ENCODE measurements at places on chromosomes 12 and 14.

- no peak for DNase-seq
Observed at GRCh38 chr12:2335916-2336315, 283.1 kb downstream of the CACNA1C start.

DNA sequence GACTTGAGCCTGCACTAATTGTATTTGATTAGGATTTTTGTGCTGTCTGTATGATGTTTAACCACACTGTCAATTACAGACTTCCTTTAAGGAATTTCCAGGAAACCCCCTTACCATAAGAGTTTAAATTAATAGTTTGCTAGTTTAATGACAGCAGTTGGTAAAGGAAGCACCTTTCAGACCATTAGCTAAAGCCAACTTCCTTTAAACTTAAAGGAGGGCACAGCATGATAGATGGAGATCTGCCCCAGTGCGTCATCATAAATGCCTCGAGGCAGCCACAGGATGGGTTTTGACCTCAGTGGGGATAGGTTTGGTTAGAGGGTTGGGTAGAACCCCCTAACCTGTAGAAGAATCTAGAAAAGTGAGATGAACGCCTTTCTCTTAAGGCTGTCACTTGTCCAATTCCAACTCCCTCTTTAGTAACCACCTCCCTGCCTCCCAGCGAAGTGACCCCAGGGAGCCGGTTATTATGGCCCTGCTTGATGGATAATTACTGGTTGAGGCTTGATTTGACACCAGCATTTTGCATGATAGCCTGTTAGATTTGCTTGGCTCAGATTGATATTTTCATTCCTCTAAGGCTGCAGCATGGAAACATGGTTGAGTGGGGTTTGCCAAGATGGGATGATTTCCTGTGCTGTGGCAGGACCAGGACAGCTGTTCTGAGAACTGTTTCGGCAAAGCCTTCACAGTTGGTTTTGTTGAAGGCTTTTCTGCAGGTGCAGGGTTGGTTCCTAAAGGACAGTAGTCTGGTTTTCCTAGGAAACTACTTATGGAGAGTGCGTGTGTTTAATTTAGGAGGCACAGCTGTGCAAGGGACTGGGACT, 62.7 kb downstream of the CHST11 start:
- DNase-seq: no peak

DNA sequence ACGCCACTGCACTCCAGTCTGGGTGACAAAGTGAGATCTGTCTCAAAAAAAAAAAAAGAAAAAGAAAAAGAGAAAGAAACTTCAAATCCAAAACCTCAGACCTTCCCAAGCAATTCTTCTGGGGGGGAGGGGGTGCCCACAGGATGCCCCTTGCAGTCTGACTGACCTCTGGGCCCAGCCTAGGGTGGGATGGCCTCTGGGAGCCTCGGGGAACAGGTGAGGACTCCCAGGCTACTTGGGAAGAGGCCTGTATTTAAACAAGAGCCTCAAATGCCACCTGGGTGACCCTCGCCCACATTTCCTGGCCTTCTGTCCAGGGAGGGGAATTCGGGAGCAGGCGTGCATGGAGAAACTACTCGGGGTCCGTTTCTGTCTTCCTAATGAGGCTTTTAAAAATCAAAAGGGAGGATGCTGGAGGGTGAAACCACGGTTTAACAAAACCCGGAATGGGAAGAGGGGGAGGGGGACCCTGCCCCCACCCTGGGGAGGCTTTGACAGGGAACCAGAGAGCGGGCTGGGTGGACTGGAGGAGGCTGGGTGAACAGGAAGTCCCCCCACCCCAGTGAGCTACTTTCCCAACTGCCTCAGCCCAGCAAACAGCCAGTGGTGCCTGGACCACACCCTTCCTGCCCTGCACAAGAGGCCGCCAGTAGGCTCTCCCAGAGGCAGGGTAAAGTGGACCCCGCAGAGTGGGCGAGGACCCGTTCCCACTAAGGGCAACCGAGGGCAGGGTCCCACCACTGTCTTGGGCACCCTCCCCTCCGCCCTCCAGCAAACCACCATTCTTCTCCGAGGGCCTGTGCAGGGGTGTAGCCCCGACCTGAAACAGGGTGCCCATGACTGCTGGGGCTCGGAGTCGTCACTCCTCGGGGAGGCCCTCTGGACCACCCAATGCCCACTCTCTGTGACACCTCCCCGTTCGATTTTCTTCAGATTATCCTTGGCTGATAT, 1.5 kb upstream of the FBRSL1 start:
- no peak for DNase-seq

DNA sequence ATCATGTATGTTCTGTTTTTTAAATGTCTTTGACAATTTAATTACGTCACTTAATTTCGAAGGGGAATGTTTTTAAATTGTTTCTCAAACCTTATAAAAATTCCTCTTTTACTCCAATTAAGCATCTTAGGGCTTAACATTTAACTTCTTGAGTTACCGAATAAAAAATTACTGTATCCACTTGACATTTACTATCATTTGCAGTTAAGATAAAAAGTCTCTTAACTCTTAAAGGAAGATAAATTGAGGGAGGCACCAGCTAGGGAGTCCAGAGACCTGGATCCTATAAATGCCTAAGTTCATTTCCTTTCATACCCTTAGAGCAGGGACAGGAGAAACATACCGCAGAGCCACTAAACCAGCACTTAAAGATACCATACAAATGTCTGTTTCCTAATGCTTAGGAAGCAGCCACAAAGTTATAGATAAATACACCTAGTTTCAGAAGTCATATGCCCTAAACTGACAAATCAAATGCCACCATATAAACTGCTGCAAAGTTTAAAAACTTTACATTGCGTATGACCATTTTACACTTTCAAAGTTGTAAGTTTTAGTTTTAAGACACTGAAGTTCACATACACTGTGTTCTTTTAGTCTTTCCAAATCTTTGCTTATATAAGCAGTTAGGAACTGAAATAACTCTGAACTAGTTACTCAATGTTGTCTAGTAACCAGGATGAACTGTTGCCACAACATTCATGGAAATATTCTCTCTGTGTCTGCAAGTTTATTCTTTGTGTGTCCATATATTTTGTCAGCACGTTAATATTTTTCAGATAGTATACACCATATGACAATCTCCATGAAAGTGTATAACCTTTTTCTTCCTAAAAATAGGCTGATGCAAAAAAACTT, 71.2 kb downstream of the GALNT4 start:
- DNase-seq: no peak

- no peak for DNase-seq
Observed at GRCh38 chr14:35855876-35856481, 29.8 kb downstream of the BRMS1L start.

DNA sequence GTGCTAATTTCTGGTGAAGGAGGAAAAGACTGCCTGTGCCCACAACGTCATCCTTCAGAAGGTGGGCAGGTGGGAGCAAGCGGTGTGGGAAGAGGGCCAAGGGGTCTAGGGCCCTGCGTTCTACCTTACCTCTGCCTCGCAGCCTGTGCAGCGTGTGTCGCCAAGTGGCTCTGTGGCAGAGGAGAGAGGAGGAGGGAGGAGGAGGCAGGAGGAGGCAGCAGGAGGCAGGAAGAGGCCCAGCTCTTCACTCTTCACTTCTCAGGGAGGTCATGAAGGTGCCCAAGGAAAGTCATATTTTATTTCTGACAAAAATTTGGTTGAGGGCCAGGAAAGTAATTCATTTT, 177.9 kb downstream of the MYRFL start:
- DNase-seq: no peak

DNA sequence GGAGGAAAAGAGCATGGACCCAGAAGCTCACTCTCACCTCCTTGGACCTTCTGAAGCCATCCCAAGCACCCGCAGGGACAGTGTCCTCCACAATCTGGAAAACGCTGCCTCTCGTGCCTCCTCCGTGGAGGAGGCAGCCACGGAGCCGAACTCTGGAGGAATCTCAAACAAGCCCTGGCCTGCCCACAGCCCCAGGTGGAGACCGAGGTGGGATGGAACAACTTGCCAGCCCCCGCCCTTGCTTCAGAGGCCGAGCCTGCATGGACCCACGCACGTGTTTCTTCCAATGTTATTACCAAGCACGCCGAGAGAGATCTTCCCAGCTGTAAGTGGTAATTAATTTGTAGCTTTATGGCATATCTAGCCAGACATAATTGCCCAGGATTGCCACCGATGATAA, 61.3 kb downstream of the SCARB1 start:
- no peak for DNase-seq

GRCh38 chr14:68607081-68607866, 185.6 kb downstream of the ZFP36L1 start:
- no peak for DNase-seq

DNA sequence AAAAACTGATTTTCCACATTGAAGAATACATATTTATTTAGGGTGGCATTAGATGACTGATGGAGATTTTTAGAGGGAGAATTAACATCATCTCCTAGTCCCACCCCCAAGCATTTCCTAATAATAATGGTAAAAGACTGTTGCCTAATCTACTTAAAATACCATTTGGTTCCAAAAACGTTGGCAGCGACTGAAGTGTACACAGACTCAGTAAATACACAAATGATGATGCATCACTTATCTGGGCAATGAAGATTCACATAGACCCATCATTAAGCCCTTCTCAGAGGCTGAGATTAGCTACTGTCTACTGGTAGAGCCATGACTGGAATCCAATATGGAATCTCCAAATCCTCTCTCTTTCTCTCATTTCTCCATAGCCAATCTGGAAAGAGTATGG, 18.2 kb downstream of the RTN1 start:
- DNase-seq: no peak

DNA sequence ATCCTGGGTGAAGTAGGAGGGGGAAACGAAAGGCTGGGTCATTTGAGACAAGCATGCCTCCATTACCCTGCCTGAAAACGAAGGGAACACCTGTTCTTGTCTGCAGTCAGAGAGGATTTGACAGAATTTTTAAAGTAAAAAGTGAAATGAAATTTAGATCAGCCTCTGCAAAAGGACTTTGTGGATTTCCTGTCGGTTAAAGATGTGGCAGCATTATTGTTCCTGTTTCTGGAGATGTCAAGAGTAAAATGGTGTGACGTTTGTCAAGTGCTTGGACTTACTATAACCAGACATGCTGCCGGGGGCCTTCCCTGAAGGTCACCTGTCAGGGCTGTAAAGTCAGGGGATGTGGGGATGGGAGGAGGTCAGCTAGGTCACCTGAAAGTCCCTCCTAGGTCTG, 32.0 kb downstream of the NRXN3 start:
- no peak for DNase-seq

GRCh38 chr14:101056446-101056845, 152.9 kb upstream of the RTL1 start:
- DNase-seq: no peak

DNA sequence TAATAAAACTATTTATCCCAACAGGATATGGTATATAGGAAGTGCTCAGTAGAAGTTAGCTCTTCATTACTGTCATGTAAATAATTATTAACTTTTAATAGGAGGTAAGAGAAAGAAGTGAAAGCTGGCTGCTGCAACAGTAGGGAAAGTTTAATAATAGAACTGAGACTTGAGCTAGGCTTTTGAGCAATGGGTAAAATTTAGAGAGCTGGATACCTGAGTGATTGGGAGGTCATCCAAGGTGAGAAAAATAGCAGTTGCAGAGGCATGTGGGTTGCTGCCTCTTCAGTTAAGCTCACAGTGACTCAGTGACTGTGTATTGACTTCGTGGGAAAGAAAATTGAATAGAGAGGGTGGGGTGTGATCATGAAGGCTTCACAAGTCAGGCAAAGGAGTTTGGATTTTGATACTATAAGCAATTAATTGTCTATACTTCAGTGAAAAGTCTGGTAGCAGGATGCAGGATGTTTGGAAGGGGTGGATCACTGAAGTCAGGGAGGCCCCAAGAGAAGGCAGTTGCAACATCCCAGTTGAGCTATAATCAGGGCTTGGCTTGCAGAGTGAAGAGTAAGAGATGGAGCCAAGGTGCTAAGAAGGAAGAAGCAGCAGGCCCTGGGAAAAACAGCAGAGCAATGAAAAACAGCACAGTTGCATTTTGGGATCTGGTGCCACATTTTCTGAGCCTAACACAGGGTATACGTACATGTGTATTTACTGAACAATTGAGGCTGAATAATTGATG, 172.0 kb upstream of the FRMD6 start:
- no peak for DNase-seq

DNA sequence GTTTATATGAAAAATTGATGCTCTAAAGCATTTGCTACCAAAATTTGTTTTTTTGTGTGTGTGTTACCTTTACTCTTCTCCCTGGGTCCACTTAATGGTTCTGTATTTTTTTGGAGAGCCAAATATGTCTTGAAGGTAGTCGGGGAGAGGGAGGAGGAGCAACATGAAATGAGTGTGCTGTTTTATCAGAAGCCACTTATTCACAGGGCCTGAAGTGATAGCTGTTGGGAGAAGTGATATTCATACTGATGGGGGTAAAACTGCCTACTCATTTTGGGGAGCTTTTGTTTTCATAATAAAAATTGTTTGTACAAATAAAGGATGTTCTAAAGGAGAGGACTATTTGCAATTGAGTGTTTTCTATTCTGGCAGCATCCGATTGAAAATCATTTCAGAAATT, 29.2 kb downstream of the CRADD start:
- DNase-seq: no peak

DNA sequence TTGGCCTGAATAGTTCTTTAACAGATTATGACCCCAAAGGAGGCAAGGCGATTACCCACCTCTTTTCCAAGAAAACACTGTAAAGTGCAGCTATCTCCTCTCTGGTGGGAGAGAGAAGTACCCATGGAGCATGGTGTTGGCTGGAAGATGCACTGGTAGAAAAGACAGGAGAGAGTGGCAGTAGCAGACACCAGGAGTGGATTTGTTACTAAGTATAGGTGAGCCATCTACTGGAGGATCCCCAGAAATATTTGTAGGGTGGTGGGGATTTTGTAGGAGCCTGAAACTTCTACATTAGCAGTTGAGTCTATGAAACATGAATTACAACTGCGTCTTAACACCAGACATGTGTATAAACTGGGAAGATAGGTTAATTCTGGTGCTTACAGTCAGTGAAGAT, 148.0 kb downstream of the SLC38A4 start:
- DNase-seq: no peak

GRCh38 chr12:77062846-77063461, 2.4 kb downstream of the E2F7 start:
- DNase-seq: no peak

- DNase-seq: no peak
Observed at GRCh38 chr12:22117563-22118237, 71.7 kb downstream of the CMAS start.

GRCh38 chr14:64947710-64948611, 5.4 kb upstream of the GPX2 start:
- no peak for DNase-seq

- no peak for DNase-seq
Observed at GRCh38 chr12:87796961-87797516, 232.2 kb downstream of the C12orf50 start.

GRCh38 chr14:55908106-55908505, 210.1 kb upstream of the PELI2 start:
- DNase-seq: no peak

- no peak for DNase-seq
Observed at GRCh38 chr12:29426498-29426897, 45.5 kb upstream of the ERGIC2 start.

Data from activated naive CD8-positive, alpha-beta T cell treated with anti-CD3 and anti-CD28 coated beads, Interleukin-2, amount 50 U/mL, for 16 hours (primary cell).